ENCODE measurements at places on chromosomes 6 and 20.

GRCh38 chr6:916131-916530 lies 223.2 kb upstream of the EXOC2 start:
- DNase-seq: no peak

DNA sequence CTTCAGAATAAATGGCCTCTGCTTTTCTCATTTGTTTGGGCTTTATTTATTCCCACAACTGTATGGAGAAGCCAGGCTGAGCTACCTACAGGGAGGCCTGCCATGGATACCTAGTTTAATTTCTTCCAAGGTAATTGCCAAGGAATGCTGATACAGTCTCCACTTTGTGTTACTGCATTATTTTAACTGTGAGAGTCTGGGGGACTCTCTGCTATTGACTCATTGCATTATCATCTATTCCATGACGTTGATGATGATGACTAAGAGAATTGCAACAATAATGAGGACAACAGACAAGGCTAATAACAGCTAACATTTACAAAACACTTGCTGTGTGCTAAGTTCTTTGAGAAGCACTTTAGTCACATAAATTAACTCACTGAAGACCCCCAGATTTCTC lies 88.3 kb upstream of the COL21A1 start:
- no peak for DNase-seq

DNA sequence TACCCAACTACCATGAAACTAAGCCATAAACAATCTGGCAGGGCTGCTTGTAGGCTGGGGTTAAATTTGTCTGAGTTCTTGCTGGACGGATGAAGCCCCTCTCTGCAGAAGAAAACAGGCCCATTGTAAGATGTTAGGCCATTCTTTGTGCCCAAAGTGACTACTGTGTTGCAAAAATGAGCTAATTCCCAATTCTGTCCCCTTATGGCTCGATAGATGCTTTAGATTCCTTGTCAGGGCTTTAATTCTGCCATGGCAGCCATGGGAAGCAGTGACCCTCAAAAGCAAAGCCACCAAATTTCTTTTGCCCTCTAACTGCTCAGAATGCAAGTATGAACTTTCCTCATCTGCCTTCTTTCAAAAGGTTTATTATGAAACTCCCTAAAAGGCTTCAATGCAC lies 45.2 kb downstream of the LAMA4 start:
- DNase-seq: no peak

DNA sequence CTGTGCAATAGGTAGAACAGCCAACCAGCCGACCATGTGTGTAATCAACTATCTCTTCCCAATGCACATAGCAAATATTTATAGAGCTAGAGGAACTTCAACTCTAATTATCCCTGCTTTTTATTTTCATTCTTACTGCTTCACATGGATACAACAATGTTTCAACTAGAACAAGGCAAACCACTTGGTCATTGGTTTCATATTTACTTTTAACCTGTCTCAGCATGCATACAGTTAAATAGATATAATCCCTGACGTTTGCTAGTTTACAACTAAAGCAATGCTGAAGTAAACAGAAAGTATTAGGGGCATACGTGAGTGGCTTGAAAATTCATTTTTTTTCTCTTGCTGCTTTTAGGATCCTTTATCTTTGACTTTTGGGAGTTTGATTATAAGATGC lies 318.5 kb upstream of the MAP3K7 start:
- DNase-seq: no peak

- DNase-seq: no peak
These were observed 10.8 kb downstream of the ACTR5 start for GRCh38 chr20:38759106-38759505.

- peak; percentile 40 for DNase-seq
These were observed 735 bp upstream of the SLC23A2 start for GRCh38 chr20:5002077-5002413.

DNA sequence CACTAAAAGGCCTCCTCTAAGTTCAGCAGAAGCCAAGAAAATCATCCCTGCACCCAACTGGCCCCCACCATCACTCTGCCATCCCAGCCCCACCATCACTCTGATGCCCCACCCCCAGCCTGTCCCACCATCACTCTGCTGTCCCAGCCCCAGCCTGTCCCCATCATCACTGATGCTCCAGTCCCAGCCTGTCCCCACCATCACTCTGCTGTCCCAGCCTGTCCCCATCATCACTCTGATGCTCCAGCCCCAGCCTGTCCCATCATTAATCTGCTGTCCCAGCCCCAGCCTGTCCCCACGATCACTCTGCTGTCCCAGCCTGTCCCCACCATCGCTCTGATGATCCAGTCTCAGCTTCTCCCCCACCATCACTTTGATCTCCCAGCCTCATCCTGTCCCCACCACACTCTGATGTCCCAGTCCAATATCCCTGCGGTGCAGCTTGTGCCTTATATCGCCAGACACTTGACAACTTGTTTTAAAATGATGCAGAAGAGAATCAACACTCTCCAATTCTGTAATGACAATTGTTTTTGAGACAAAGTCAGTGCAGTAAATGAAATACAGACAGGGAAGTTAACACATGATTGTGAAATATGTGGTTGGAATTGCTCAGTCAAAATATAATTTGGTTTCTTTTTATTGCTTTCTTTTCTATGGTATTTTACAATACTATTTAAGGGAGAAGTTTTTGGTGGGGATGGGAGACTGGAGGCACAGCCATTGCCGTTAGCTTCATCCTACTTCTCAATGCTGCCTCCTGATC lies 100.8 kb downstream of the TNFAIP3 start:
- DNase-seq: no peak

GRCh38 chr20:2972126-2972525 lies 71.3 kb upstream of the GNRH2 start:
- DNase-seq: no peak

GRCh38 chr6:25788305-25788922 lies 33.9 kb downstream of the SLC17A4 start:
- DNase-seq: peak; percentile 39

GRCh38 chr6:116371120-116371917 lies 572 bp downstream of the DSE start:
- peak; percentile 25 for DNase-seq

GRCh38 chr6:4010689-4011090 lies 68.2 kb downstream of the FAM217A start:
- DNase-seq: no peak

DNA sequence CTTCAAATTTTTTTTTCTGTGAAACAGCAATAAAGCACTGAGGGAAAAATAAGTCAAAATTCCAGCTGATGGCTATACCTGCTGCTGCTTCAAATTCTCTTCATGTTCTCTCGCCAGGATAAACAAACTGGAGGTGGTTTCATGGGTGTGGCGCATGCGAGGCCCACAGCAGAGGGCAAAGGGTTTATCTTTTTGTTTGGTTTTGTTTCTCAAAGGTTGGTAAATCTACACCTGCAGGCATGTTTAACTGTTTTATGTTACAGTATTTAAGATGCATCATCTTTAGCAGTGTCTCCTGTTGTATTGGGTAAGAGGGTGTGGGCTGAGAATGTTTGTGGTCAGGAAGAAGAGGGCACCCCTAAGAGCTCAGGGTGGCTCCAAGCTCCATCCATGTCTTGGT lies 342.2 kb downstream of the CDH26 start:
- DNase-seq: no peak

GRCh38 chr6:138499303-138500018 lies at the start of gene NHSL1:
TSS of gene NHSL1 (minus strand) at chr6:138499494. CDS start at chr6:138499290, 204 bp downstream.
- peak; percentile 95 for DNase-seq

- DNase-seq: no peak
These were observed 12.9 kb upstream of the NQO2 start for GRCh38 chr6:2986722-2987221.

- DNase-seq: peak; percentile 22
These were observed 8.9 kb upstream of the AHI1 start for GRCh38 chr6:135506270-135506997.

- DNase-seq: peak; percentile 13
These were observed 153.0 kb downstream of the BCAS1 start for GRCh38 chr20:53917145-53918019.

DNA sequence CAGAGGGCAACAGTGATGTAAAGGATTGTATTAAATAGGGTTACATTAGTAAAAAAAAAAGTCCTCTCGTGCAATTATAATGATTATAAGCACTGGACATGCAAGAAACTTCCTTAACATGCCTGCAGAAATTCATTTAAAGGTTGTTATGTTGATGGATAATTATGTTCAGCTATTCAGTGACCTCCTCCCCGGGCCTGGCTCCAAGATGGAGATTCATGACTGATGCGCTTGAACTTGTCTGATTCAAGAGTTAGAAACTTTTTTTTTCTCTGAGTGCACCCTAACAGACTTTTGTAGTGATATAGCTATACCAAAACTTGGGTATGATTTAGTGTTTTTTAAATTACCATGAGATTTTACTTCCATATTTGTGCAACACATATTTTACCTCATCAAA lies 1170.0 kb upstream of the CITED2 start:
- DNase-seq: no peak

DNA sequence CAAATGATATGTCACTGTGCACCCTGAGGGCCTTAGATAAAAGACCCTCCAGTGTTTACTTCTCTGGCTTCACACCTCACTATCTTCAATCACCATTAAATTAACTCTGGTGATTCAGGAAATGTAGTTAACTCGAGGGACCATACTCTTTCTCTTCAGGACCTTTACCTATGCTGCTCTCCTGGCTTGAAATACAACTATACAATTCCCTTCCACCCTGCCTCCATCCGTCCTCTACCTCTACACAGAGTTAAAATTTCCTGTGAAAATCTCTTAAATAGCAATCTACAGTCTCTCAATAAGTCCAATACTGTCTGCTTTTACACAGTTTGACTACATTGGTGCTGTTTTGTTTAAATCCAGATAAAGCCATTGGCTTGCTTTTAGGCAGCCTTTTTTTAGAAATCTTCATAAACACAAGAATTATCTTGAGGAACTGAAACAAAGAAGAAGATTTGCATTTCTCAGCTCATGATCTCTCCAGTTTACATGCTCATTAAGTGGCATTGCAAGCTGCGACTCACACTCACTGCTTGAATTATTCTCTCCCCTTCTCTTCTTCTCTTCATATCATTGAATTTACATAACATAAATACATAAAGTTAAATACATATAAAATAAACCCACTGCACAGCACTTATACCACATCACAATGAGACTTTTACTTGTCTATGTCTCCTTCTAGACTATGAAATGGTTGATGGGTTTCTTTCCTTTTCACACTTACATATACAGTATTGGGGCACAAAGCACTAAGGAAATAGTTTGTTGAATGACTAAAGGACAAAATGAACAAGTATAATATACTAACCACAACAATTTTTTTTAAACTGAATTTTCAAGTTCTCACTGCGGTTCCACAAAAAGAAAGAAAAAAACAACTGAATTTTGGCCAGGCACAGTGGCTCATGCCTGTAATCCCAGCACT lies 239.0 kb upstream of the KCNQ5 start:
- DNase-seq: no peak

DNA sequence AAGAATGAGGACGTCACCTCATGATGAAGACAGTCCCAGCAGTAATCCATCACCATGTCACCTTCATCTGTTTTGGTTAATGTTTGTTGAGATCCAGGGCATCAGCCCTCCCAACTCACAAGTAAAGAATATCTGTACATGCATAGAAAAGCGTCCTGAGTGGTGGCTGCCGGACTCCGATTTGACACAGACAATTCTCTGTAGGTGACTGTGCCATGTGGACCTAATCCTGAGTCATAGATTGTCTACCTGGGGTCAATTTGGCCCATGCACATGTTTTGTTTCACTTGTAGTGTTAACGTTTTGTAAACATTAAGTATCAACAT lies 168.4 kb upstream of the UST start:
- no peak for DNase-seq

DNA sequence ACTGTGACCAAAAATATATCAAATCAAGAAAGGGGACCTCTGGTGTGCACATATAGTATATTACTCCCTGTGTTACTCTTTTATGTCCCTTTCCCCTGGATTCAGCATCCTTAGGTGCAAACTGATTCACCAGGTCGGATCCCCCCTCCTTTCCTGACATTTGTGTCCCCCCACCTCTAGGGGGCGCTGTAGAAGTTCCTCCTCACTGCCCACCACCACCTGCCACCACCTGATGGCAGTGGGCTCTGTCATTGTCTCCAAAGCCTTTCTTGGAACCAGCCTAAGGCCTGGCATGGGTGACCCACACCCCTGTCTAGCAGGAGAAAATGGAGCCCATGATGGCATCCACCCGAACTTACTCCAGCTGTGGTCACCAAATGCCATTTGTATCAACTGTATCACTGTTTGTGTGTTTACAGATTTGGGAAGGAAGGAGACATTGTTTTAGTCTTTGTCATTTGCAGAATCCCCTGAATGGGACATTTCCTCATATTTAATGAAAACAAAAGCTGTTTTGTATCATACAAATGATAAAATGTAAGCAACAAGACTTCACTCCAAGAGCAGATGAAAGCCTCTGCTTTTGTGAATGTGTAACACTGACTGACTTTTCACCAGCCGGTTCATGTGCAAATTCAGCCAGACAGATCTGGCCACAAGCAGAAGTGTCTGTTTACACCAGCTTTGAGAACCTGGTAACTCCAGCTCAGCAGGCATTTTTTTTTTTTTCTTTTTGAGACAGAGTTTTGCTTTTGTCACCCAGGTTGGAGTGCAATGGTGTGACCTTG lies 66.2 kb downstream of the ARMC2 start:
- DNase-seq: peak; percentile 7

DNA sequence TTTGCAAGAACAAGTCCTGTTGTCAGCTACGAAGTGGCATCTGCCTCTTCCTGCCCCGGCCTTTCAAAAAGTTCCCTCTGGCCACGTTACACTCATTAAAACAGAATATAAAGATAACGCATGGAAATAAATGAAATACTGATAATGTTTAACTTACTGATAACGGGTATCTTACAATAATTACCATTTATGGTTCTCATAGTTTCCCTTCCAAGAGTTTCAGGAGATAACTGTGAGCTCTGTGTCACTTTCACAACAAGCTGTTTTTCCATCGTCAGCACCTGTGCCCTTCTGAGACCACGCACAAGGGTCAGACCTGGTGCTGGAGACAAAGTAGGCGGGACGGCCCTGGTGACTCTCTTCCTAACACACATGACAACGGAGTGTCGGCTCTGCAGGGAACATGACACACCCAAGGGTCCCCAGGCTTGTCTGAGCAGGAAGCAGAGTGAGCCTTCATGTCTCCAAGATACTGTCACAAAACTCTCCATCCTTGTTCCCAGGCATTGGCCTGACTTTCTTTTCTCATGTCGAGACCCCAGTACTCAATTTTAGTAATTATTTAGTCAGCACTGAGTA lies 86.2 kb upstream of the THBS2 start:
- DNase-seq: no peak

GRCh38 chr20:40600441-40601219 lies 88.4 kb downstream of the MAFB start:
- DNase-seq: no peak

- DNase-seq: no peak
These were observed 22.9 kb downstream of the OR2B2 start for GRCh38 chr6:27889275-27889627.

DNA sequence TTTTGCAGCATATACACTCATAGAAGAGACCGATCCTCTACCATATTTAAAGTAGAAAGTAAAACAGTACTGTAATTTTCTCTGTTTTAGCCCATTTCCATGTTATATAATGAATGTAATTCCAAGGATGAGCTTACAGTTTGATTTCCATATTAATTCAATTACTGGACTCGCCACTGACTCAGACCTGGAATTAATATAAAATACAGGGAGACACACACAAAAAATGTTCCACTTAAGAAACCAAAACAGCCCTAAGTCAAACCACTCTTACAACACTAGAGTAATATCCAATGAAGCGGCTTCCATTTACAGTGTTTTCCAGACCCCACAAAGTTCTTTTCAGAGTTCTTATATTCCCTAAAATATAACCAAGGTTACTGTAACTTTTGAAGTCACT lies 110.6 kb downstream of the BACH2 start:
- DNase-seq: no peak

All from HAP-1 (cell line).